ENCODE measurements at places on chromosomes 12 and 14.

DNA sequence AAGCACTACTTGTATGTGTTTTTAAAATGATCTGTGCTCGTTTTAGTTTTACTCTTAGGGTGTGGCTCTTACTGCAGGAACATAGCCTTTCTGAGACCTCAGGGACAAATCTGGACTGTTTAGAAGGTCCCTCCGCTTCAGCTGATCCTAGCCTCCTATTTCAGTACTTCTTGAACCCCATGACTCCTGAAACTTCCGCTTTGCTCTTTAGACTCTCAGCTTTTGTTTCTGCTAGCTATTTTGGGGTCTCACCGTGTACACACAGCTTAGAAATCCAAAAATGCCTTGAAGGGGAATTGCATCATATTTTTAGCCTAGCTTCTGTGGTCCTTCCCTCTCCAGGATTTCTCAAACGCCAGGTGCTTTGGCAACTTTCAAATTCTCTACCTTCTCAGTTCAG lies 8.3 kb downstream of the OR11G2 start:
- DNase-seq = no peak

- DNase-seq = no peak
Observed at GRCh38 chr12:128015276-128015675, 251.7 kb upstream of the TMEM132C start.

GRCh38 chr14:93114068-93114710 lies 1.5 kb downstream of the ITPK1 start:
- DNase-seq = no peak

DNA sequence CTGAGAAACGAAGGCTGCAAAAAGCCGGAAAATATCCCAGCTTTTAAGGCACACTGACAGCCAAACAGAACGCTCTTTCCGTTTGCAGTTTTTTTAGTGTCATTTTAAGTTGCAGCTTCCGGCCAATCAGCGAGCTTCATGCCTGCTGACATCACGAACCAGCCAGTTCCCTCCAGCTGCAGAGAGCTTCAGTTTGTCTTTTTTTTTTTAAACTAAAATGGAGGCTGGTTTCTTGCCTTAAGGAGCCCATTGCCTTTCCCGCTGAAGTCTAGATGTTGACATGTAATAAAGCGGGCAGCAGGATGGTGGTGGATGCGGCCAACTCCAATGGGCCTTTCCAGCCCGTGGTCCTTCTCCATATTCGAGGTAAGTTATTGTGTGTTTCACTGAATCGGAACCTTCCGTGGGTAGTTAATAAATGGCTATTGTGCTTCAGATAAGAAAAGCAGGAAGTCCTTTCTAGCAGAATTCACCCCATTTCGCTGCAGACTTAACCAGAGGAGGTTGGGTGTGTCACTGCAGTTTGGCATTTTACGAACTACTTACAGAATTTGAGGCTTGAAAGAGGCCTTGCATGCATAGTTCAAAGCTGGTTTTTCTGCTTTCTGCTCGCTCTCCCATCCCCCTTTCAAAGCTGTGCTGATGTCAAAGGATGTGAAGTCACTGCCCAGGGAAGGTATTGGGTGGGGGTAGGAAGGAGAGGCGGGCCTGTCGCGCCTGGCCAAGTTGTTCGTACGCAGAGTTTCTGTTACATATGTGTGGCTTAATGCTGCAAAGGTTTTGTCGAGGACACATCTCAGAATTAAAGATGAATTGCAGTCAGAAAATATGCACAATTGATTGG lies 48.4 kb downstream of the PPP2R5C start:
- DNase-seq = peak; percentile 84

GRCh38 chr12:11741434-11742092 lies 92.1 kb downstream of the ETV6 start:
- DNase-seq = no peak

DNA sequence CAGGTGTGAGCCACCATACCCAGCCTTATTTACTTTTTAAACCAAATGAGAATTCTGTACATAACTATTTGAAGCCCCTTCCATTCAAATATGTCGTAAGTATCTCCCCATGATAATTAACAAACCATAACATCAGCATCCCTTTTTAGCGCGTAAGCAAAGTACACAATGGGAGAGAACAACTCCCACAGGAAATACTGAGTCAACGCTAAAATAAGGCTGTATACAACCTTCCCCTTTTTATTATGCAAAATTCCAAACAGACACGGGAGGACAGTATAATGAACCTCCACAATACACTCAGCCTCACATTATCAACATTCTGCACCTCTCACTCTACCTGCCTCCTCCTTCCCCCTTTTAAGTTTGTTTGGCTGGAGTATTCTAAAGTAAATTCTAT lies 73.5 kb downstream of the CCDC88C start:
- no peak for DNase-seq

- no peak for DNase-seq
Observed at GRCh38 chr12:26122061-26122680, 2.7 kb downstream of the BHLHE41 start.

DNA sequence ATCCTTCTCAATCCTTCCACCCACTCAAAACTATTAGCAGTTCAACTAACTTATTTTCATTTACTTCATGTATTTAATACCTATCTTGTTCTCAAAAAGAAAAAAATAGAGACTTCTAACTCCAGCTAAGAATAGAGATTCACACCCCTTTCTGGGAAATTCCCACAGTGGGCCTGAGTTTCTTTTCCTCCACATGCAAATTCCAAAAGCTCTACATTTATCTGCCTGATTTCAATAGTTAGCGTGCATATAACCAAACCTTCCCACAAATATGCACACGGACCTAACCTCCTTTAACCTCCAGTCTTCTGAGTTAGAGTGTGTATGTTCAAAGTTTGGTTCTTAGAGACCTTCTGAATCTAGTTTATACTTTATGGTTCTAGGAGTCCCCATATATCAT lies 62.5 kb downstream of the GRIN2B start:
- DNase-seq = no peak

DNA sequence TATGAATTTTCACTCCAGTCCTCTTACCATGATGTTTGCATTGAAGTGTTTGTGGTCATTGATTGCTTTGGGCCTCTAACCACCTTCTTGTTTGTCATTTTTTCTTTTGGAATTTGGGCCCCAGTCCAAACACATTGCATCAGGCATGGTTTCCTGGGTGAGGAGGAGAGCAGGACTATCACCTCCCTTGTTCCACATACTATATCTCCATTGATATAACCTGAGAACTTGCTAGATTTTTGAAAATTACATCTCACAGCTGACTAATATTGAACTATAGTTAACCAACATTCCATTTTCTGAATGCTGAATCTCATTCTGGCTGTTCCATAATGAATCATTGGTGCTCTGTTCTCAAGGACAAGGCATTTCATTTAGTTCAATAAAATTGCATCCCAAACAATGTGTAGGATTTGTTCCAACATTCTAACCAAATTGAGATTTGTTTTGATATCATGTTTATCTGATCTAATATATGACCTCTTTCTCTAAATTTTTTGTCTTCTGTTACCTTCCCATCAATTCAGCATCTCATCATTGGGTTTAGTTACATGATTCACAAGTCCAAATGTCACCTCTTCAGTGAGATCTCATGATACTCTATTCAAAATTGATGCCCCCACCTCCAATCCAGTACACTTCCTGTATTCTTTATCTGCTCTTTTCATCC lies 329.0 kb downstream of the ZFP36L1 start:
- DNase-seq = no peak

DNA sequence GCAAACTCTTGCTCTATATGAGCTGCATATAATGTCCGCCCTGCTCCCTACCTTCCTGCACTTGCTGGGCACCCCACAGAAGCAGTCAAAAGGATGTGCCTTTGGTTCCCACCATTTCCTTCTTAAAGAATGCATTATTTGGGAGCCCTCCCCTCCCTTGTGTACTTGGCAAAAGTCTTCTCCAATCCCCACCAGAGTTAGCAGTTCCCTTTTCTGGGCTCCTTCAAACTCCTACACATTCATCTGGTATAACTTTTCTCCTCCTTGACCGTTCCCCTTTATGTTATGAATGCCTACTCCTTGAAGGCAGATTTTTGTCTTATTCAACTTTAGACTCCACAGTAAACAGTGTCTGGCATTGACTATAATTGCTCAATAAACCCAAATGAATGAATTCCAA lies 27.8 kb downstream of the AREL1 start:
- no peak for DNase-seq

DNA sequence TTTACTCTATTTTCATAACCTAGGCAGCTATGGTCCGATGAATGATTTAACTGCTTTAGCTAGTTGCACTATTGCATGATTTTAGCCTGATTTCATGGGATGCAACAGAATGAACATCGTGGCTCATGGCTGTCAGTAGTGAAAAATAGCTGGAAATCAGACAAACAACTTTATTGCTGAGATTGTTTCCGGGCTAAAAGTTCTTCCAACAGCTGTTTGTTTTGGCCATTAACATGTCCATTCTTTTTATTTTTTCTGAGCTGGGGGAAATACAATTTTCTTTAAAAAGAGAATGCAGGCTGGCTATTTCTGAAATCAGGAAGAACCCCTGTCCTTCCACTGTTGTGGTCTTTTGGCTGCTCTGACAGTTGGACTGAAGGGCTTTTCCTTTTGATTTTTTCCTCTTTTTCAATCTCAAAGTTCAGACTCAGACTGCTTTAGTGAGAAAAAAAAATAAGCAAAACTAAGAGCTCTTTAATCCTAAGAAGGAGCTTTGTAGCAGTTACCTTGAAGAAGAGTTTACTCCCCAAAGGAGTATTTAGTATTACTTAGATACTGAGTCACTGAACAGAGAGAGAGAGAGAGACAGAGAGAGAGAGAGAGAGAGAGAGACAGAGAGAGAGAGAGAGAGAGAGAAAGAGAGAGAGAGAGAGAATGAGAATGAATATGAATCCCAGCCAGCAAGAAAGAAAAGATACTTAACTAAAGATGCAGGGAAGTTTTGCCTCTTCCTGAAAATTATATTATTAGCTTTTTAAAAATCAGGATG lies at the start of gene NAV3:
Gene NAV3, plus strand, starts transcription at position 312 of the 769 bp plus-strand sequence. CDS start 568 bp downstream, outside the sequence.
- DNase-seq = no peak

DNA sequence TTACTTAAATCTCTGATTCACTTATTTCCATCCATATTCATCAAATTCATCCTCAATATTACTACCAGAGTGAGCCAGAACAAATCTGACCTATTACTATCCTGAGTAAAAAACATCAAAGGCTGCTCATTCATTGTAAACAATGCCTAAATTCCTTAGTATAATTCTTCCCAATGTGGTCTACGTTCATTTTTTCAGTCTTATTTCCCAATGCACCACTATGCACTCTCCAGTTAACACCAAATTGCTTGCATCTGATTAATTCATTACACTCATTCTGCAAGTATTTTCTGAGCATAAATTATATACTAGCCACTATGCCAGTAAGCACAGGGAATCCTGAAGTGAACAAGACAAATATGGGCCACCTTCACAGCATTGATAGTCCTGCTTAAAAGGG lies 110.0 kb downstream of the EPS8 start:
- no peak for DNase-seq

- DNase-seq = no peak
Observed at GRCh38 chr14:23664207-23664885, 28.2 kb downstream of the DHRS2 start.

- no peak for DNase-seq
Observed at GRCh38 chr14:56996721-56997399, 186.6 kb upstream of the OTX2 start.

DNA sequence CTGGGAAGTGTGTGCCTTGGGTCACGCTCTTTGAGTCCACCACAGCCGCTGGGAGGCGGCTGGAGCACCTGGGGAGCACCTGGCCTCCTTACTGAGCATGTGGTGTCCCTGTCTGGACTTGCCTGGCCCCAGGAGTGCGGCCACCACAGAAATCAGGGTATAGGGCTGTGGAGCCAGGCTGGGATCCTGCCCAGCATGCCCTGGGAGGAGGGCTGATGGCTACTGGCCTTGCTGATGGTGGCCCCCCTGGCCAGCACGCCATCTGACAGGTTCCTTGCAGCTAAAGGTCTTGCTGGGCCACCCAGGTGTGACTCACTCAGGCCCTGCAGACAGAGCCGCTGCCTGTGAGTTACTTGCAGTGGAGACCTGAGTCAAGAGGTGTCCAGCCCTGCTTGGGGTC lies 6.0 kb downstream of the ULK1 start:
- no peak for DNase-seq

GRCh38 chr14:21346532-21347135 lies 37.2 kb downstream of the SUPT16H start:
- peak; percentile 24 for DNase-seq

- no peak for DNase-seq
Observed at GRCh38 chr14:36662258-36662542, 540 bp downstream of the PAX9 start.

DNA sequence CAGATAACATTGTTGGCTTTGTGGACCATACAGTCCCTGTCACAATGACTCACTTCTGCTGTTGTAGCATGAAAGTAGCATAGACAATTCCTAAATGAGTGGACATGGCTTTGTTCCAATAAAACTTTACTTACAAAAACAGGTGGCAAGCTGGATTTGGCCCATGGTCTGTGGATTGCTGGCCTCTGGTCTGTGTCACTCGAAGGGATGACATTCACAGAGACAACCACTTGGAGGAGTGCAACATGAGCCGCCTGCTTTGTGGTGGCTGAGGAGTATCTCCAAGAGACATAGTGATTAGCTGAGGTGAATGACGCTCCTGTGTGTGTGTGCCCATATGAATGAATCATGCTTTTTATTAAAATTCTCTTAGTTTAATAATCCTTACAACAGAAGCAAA lies 81.3 kb upstream of the NRXN3 start:
- DNase-seq = no peak

DNA sequence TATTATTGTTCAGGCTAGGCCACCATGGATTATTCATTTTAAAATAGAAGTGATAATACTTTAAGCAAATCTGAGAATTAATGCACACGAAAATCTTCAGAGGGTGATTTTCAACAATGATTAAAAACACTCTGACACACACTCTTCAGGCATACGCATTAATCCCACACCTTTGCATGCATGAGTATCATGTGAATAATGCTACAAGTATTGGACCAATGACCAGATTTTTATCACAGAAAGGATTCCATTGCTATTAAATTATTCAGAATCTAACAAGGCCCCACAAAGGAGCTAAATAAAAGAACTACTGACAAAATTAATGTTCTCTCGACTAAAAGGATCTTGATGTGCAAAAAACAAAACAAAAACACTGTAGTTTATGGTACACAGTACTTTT lies 11.1 kb downstream of the EPS8 start:
- DNase-seq = no peak

DNA sequence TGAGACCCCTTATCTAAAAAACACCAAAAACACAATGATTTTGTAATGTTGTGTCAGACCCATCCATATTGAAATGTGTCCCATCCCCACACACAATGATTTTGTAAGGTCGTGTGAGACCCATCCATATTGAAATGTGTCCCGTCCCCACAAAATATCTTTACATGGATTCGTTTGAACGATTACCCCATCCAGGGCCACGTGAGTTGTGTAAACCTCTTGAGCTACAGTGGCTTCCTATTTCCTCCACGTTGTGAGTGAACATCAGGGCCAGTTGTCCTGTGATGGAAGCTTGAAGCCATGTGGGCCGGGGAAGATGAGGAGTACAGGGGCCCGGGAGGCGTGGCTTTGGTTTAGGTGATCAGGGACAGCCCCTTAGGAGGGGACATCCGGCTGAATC lies 27.0 kb upstream of the ULK1 start:
- no peak for DNase-seq

Data from AG09309 (cell line).